ENCODE measurements at places on chromosomes 13 and 19.

DNA sequence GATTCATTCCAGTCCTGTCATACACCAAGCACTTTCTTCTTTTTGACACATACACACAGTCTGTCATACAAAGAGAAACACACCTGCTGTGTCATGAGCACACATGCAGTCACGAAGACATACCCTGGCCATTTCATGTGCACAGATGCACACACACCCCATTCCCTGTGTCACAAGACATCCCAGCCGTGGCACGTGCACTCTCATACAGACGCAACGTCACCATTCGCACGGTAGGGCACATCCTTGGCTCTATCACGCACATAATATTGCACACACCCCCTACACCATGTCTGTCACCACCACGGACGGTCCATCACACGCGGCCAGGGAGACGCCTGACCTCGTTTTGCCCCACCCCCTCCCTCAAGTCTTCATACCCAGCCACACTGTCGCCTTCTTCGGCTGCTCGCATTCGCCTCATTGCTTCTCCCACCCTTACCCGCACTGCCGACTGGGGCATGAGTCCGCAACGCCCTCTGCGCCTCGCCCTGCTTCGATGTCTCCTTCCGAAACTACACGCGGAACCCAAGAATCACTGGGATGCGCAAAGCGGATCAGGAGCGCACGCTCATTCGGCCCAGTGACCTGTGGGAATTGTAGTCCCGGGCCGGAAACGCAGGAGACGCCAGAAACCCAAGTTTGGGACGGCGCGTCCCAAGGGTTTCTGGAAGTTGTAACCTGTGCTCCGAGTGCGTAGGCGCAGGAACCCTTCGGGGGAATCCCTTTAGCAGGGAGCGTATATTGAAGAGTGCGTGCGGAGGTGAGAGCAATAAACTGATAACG lies 6.8 kb upstream of the ZNF283 start:
- peak; percentile 56 for DNase-seq

DNA sequence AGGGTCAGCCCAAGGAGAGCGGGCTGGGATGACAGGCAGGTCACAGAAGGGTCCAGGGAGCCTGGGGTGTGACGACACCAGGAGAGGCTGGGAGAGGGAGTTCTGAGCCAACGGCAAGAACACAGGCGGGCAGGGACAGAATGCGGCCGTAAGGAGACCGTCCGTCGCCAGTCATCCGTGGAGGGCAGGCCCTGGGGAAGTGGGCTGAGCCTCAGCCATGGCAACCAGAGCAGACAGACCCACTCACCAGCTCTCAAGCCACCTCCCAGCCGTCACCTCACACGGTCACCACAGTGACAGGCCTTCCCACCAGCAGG lies 3.7 kb upstream of the TMEM86B start:
- DNase-seq: no peak

- DNase-seq: no peak
Measured at GRCh38 chr13:39820606-39821005, 165.1 kb downstream of the COG6 start.

DNA sequence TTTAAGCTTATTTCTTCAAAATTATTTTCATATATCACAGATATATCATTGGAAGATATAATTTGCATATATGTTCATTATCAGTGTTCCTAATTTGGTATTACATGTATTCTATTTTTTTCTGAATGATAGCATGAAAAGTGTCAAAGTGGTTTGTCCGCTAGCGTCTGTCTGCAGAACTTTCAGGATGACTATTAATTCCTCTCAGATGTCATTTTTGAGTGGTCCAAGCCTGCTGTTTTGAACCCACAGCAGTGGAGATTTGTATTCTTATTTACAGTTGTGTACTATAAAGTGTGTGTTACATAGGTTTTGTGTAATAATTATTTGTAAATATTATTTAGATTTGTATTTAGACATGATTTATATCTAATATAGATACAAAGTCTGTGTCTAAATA lies 8.5 kb downstream of the UTP14C start:
- DNase-seq: no peak

- no peak for DNase-seq
Measured at GRCh38 chr19:52086481-52086880, 9.1 kb downstream of the ZNF841 start.

- DNase-seq: no peak
Measured at GRCh38 chr19:13057147-13057572, 45.5 kb downstream of the LYL1 start.

GRCh38 chr13:27977476-27978300 lies 8.6 kb upstream of the CDX2 start:
- DNase-seq: peak; percentile 33

DNA sequence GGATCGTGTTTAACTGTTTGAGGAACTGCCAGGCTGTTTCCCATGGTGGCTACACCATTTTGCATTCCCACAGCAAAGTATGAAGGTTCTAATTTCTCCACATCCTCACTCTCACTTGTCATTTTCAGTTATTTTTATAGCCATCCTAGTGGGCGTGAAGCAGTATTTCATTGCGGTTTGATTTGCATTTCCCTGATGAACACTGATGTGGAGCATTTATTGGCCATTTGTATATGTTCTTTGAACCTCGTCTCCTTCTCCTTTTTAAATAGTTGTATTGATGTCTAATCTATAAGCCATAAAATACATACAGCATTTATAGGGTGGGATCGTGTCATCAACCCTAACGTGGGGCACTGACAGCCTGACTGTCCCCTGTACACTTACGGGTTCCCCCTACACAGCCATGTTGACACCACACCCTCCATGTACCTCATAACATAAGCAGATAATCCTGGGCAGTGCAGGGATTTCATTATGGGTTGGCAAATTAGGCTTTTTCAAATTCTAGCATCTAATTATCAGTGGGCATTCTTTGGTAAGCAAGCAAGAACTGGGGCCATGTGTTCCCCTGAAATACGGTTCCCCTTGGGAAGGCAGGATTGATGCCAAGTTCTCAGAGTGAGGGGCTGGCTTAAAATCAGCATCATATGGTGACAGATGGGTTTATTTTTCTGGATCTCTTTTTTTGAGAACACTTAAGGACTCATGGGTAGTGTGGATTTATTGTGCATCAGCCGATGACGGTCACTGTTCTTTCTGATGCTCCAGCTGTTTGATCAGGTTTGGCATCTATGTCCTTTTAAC lies 11.6 kb upstream of the ZBTB45 start:
- no peak for DNase-seq

GRCh38 chr13:45527699-45528462 lies 63.1 kb downstream of the COG3 start:
- DNase-seq: no peak

DNA sequence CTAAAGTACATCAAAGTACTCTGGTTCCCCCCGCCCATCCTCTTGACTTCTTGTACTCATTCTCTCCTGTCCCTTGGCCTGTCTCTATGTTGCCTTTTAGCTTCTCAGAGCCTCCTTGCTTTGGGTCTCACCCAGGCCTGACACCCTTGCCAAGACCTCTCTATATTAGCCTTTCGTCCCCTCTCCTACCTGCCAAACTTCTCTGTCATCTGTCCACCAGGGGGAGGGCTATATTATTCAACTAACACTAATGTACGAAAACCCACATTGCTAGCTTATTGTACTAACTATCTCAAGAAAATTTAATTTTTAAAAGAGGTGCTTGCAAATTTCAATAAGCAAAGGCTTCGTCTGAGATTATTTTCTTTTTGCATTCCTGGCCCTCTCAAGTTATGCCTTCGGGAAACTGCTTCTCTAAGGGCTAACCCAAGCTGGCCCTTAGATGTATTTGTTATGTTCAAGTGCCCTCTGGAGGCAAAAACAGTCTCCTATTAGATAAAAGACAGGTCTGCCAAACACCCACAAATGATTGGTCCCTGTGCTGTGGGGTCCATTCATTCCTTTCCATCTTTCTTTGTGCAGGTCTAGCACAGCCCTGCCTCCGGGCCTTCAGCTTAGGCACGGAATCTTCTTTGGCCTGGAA lies 6.3 kb upstream of the MRPS31 start:
- peak; percentile 89 for DNase-seq

DNA sequence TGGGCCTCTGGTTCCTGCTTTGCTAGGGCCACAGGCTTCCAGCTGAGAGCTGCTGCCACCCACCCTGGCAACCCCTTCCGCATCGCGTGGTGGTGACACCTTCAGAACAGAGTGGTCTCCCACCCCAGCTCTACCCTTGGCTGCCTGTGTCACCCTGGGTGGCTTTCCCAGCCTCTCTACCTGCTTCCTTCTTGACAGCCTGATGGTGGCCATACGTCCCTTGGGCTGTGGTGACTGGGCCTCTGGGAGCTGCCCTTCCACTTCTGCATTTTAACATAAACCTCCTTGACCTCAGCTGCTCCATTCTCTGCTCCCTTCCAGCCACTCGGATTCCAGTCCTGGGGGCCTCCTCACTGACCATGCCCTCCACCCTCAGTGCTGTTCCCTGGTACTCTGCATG lies 17.0 kb downstream of the PAK4 start:
- DNase-seq: no peak

- no peak for DNase-seq
Measured at GRCh38 chr13:35598233-35598632, 121.7 kb upstream of the MAB21L1 start.

- DNase-seq: no peak
Measured at GRCh38 chr13:51269039-51269438, 46.8 kb downstream of the FAM124A start.

GRCh38 chr13:113730831-113731191 lies 28.2 kb upstream of the TMEM255B start:
- DNase-seq: peak; percentile 31

- peak; percentile 77 for DNase-seq
Measured at GRCh38 chr19:6564393-6564792, 26.6 kb downstream of the CD70 start.

GRCh38 chr19:45305421-45305820 lies 17.3 kb downstream of the CKM start:
- DNase-seq: no peak

DNA sequence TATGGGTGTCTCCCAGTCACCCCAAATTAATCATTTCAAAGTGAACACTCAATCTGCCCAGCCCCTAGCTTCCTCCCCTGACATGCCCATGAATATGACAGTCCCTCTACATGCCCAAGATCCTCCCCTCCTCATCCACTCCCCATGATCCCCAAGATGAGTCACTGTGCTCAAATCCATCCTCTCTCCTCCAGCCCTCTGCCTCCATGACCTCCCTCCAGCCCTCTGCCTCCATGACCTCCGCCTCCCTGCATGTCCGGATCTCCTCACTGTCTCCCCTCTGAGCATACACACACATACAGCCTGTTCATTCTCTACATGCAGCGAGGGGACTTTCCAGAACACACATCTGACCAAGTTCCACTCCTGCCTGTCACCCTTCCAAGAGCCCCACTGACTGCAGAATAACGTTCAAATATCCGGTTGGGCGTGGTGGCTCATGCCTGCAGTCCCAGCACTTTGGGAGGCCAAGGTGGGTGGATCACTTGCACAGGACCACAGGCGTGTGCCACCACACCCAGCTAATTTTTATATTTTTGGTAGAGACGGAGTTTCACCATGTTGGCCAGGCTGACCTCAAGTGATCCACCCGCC lies 18.4 kb upstream of the FEM1A start:
- no peak for DNase-seq

DNA sequence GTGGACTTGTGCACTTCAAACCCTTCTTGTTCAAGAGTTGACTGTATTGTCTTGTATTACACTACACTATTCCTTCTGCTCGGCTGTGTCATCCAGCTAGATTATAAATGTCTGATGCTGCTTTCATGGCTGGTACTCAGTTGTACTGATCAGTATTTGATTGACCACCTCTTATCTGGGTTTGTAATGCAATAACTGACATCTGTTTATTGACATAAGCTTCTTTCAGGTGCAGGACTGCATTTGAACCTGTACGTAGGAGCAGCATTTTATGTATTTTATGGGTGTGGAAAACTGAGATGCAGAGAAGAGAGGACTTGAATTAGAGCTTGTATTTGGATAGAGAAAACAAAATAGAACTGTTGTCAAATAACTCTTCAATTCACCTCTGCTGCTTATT lies 309.2 kb downstream of the FGF9 start:
- DNase-seq: no peak

DNA sequence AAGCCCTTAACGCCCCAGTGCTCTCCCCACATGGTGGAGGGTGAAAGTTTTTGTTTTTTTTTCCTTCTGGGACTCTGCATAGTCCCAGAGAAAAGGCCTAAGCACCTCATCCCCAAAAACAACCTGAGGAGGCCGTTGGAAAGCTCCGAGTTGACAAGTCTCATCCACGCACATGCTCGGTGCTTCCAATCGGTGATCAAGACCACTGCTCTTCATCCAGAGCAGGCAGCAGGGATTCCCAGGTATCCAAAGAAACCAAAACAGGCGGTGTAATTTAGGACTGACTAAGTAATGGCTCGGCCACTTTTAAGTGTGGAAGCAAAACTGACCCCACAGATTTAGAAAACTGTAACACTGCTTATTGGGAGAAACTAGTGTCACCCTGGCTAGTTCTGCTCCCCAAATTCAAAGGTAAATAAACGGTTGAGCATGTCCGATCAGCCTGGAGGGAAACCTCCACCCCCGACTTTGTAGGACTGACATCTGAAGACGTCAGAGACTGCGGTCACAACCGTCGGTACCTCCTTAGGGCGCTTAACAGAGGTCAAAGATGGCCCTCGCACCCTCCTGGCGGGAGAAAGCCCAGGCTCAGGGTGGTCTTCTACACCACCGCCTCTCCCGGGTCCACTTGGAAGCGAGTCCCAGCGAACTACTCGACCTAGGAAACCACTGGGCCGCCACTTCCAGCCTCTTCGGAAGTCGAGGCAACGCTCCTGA lies 997 bp upstream of the ZNF446 start:
- no peak for DNase-seq

DNA sequence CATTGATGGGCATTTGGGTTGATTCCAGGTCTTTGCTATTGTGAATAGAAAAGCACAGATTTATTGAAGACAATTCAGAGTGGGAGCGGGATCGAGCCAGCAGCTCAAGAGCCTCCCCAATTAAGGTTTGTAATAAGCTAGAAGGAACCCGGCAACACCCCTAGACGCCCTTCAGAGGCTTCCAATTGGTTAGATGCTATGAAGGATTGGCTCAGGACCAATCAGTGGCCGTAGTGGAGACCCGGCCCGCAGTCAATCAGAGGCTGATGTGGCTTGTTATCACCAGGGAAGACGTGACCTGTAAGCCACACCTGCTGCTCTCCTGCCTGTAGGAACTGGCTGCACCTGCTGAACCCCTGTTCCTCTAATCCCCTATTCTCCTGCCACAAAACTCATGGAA lies 14.6 kb downstream of the SIGLEC11 start:
- DNase-seq: no peak

DNA sequence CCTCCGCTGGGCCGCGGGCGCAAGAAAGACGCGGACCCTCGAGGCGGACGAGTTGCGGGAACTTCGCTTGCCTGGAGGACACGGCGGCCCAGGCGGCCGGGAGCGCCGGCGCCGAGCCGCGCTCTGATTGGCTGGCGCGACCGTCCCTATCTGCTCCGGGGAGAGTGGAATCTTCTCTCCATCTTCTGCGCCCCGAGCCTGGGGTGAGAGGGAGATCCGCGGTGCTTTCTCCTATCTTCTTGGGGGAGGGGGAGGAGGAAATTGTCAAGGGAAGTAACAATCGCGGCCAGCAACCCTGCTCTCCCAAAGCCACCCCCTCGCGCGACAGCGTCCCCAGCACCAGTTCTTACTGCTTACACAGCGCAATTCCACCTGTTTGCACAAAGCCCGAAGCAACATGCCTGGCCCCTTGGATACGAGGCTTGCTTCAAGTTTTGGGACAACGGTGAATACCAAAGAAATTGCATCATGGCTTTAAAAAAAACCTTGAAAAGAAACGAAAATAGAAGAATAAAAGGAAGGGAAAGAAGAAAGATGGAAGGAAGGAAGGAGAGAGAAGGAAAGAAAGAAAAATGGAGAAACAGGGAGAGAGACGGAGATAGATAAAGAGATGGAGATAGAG lies 4.8 kb downstream of the SOX21 start:
- DNase-seq: no peak

Data from hematopoietic multipotent progenitor cell treated with erythropoietin and hydrocortisone succinate and interleukin-3 and kit ligand, for 4 days (in vitro differentiated cells).